T1000 (cell line): ENCODE measurements at places on chromosomes 1 and 21.
A peak's percentile ranks its signal among the peaks of the same experiment; 100 is the strongest.

GRCh38 chr1:234706931-234707330, 97.0 kb upstream of the IRF2BP2 start:
- no peak for DNase-seq

GRCh38 chr1:94396356-94397010, 21.7 kb upstream of the ABCD3 start:
- DNase-seq, result no peak

- peak; percentile 45 for DNase-seq
Observed at GRCh38 chr1:32336963-32337675, 1.1 kb upstream of the MARCKSL1 start.

GRCh38 chr1:82778612-82779011, 977.9 kb downstream of the ADGRL2 start:
- DNase-seq, result no peak

GRCh38 chr21:35925497-35925896, 134.8 kb downstream of the SETD4 start:
- no peak for DNase-seq

- no peak for DNase-seq
Observed at GRCh38 chr1:97758541-97759057, 162.2 kb downstream of the DPYD start.

DNA sequence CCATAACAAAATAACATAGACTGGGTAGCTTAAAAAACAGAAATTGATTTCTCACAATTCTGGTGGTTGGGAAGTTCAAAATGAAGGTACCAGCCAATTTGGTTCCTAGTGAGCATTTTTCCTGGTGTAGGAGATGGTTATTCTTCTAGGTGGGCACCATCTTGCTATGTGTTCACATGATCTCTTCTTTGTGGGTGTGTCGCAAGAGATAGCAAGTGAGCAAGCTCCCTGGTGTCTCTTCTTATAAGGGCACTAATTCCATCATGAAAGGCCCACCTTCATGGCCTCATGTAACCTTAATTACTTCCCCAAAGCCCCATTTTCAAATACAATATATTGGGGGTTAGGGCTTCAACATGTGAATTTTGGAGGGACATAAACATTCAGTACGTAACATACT, 38.8 kb upstream of the ATP5PO start:
- DNase-seq, result no peak

DNA sequence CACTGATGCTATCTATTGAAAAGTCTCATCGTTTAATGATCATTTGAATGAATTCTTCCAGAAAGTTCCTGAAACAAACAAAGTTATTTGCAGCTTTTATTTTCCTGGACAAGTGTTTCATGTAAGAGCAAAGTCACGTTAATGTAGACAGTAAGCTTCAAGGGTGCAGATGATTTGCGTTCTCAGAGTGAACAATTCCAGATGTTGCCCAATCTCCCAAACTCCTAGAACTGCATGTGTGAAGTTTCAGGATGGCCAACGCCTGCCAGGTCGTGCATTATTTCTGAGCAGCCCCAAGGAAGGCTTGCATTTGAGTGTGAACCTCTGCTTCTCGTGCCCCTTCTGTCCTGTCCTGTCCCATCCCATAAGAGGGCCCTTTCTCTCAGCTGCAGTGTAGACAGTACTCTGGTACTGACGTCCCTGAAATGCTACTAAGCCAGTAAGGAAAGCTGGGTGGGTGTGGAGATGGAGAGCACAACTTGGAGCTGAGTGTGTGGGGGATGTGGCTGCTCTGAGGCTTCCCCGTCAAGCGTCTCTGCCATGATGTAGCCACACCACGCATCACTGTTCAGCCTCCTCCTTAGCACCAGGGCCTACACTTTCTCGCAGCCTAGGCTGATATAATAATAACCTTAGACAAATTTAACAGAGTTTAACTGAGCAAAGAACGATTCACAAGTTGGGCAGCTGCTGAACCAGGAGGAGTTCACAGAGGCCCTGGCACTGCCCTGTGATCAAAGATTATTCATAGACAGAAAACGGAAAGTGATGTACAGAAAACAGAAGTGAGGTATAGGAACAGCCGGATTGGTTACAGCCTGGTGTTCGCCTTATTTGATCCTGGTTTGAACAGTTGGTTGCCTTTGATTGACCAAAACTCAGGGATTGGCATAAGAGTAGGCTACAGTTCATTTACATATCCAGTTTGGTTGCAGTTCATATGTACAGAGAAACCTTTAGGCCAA, 50.4 kb downstream of the RHOU start:
- no peak for DNase-seq

GRCh38 chr1:217431395-217431794, 199.5 kb downstream of the GPATCH2 start:
- no peak for DNase-seq

DNA sequence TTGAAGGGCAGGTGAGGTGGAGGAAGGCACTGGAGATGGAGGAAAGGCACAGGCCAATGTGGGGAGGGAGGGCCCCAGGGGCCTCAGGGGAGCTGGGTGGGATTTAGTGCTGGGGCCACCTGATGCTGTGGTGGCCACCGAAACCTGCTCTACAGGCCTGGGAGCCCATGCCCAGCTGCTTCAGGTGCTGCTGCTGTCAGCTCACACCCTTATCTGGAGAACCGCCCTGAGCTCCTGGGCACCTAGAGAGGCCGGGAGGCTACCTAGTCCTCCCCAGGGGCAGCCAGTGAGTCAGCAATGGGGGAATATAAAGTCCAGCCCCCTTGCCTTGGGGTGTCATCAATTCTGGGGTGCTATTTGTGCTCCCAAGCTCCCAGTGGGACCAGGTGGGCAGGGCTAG, 12.2 kb downstream of the FAM131C start:
- DNase-seq, result no peak
